ENCODE measurements at places on chromosomes 1 and 21.

- DNase-seq = no peak
Observed at GRCh38 chr21:30710499-30710898, 8.1 kb downstream of the KRTAP21-3 start.

- no peak for DNase-seq
Observed at GRCh38 chr1:23930270-23930669, 17.1 kb upstream of the CNR2 start.

DNA sequence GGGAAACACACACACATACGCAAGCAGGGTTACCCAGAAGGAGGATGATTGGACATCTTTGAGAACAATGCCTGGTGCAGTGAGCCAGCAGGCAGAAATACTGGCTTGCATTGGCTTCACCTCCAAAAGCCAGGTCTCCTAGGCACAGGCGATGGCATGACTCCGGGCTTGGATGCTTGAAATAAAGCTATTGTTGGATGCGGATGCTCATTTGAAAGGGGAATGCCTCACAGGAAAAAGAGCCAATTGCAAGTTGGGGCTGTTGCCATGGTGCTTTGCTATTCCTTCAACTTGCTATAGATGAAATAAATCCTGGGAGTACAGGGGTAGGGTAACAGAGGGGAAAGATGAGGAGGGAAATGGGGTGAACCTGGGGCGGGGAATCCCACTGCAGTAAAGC, 180.7 kb upstream of the SGIP1 start:
- no peak for DNase-seq

DNA sequence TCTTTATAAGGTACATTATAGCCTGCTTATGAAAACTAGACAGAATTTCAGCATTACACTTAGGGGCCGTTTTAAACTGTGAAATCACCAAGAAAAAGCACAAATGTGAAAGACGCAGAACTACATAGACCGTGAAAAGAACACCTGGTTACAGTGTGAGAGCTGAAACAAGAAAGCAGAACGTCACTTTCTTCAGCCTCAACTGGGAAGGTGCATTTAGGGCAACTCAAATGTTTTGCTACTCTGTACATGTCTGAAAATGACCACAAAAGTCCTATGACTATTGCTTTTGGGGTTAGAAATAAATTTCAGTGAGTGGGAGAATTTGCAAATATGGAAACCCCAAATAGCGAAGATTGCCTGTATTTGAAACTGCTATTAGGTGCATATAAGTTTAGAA, 268.7 kb downstream of the OLFM3 start:
- no peak for DNase-seq

DNA sequence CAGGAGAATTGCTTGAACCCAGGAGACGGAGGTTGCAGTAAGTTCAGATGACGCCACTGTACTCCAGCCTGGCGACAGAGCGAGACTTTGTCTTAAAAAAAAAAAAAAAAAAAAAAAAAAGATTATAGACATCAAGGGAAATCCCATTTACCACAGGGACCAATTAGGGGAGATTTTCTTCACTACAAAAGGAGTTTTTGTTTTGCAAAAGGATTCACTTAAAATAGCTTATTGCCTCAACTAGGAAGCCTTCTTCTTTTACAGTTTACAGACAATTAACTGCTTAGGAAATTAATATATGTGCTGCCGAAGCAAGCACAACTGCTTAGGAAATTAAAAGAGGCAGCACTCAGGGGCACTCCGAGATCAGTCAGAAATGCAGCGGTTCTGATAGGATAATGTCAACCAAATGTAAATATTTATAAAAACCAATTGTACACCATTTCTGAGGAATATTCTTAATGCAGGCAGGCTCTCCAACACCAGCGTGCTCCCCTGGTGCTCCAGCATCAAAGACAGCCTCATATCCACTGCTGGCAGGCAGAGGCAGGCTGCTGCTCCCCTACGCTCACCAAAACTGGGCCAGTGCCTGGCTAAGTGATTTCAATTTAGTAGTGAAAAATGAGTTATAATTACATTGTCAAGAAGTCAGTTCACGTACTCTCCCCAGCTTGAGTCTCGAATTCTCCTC, 107.9 kb upstream of the RAB4A start:
- no peak for DNase-seq

GRCh38 chr1:187460093-187460492, 631.3 kb downstream of the PLA2G4A start:
- DNase-seq = no peak

DNA sequence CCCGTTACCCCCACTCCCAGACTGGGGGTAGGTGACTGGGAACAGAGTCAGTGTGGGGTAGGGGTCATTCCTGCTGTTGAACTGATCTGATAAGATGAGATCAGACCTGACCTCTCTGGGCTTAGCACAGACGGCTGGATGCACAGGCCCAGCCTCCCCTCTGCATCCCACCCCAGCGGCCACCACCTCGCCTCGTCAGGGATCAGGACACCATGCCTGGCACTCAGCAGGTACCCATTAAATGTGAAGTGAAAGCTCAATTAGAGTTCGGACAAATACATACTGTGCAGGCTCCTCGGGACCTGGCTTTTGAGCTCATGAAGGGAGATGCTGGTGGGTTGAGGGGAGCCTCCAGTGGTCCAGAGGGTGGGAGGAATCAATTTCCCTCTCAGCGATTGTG, 15.7 kb downstream of the SOX13 start:
- no peak for DNase-seq

DNA sequence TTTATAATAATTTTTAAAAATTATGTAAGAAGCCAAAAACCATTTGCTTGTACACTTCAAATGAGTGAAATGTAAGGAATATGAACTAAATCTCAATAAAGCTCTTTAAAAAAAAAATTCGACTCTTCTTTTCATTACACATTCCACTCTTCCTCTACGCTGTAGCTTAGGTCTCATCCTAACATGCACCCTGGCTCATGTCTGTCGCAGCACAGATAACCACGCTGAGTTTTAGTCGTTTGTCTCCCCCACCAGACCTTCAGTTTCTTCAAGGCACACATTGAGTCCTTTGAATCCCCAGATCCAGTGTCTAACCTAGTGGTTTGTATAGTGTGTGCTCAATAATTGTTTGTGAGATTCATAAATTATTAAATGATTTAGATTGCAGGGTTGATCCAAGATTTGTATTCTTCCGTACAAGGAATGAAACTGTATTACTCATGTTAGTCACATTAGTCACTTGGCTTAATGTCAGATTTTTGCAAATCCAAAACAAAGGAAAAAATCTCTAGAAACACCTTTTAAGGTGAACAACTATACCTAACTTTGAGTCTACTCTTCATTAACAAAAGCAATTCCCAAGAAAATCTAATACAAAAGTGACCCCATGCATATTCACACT, 57.3 kb downstream of the SLC25A24 start:
- DNase-seq = no peak

- peak; percentile 88 for DNase-seq
Observed at GRCh38 chr1:205255941-205256780, 28.4 kb downstream of the TMCC2 start.

DNA sequence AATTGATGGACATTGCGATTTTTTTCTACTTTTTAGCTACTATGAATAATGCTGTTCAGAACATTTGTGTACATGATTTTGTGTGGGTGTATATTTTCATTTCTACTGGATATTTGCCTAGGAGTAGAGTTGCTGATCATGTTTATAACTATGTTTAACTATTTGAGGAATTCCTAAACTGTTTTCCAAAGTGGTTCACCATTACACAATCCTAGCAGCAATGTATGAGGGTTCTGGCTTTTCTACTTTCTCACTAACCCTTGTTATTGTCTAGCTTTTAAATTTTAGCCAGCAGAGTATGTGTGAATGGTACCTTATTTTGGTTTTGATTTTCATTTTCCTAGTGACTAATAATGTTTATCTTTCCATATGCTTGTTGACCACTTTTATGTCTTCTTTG, 86.2 kb downstream of the ATG4C start:
- DNase-seq = no peak

- no peak for DNase-seq
Observed at GRCh38 chr1:44316231-44316759, 38.8 kb downstream of the ERI3 start.

DNA sequence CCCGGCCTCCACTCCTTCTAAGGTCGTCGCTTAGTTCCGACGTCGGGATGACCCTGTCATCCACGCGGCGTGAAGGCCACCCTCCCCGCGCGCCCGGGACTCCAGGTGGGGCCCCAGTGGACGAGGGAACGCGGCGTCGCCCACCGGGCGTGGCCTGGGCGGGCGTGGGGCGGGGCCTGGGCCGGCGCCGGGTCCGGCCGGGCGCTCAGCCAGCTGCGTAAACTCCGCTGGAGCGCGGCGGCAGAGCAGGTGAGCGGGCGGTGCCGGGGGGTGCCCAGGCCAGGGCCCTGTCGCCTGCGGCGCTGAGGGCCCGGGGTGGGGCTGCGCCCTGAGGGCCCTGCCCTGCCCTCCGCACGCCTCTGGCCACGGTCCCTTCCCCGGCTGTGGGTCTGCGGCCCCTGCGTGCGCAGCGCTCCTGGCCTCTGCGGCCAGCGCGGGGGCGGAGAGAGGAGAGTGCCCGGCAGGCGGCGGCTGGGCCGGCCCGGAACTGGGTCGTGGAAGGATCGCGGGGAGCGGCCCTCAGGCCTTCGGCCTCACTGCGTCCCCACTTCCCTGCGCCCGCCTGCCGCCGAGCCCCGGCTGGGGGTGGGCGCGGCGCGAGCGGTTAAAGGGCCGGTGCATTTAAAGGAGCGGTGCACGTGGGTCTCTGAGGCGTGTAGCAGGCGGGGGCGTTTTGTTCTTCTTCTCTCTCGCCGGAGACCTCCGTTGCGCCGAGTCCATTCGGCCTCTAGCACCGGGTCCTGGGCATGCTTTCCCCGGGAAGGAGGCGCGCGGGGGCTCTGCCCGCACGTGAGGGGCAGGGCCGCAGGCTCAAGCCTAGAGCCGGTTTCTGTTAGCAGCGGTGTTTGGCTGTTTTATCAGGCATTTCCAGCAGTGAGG, at the start of gene PSEN2:
PSEN2 (plus strand) TSS at position 216 of the 879 bp plus-strand sequence. CDS start 11,292 bp downstream, outside the sequence.
- peak; percentile 62 for DNase-seq
